ENCODE measurements at places on chromosomes 7 and 10. TPM values are rescaled to one million over a fixed set of nuclear protein-coding genes. Genes with fewer than 3 reads are reported as not detected.

- no peak for DNase-seq
Measured at GRCh38 chr7:77395626-77396025, 20.5 kb downstream of the GSAP start.

- no peak for DNase-seq
Measured at GRCh38 chr10:106173838-106174237, 990.7 kb downstream of the SORCS1 start.

DNA sequence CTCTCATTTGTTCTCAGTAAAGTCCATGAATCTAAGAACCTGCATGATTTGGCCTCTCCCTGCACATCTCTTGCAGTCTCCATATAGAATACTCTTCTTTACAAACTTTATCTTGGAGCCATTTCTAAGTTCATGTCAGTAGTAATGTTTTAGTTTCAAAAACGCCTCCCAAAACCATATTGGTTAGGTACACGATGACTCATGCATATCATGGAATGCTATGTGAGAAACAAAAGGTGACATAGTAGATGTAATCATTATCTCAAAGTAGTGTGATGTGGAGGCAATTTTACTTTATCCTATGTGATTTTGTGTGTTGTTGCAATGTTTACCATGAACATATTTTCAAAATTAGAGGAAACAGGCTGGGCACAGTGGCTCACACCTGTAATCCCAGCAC is 520.7 kb downstream of the KCNMA1 start:
- no peak for DNase-seq

GRCh38 chr10:42593284-42593683 is 45.1 kb downstream of the ZNF33B start:
- no peak for DNase-seq

DNA sequence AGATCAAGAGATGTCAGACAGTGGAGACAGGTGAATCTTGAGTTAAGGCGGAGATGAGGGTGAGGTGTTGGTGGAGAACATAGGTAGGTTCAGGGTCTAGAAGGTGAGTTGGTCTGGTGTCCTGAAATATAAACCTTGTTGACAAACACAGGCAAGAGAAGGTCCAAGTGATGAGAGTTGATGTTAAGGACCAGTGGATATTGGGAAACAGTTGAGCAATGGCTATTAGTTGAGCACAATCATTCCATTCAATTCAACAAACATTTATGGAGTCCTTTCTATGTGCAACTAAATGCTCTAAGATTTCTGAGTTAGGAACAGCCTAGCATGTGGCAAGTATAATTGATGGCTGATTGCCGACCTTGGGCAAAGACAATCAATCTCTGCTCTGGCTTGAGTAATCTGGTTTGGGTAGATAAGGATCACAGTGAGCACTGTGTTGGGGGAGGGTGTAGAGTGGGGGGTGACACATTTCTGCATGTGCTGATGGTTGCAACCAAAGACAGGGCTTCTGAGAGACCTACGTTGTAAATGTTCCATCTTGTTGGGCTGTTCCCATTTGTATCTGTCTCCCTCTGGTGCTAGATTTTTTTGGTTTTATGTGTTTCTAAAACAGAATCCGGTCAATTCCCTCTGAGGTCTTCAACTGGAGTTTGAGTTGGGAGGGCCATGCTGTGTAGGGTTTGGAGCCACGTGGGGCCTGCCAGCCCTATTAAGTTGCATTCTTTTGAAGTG is 201.1 kb downstream of the BAMBI start:
- no peak for DNase-seq

DNA sequence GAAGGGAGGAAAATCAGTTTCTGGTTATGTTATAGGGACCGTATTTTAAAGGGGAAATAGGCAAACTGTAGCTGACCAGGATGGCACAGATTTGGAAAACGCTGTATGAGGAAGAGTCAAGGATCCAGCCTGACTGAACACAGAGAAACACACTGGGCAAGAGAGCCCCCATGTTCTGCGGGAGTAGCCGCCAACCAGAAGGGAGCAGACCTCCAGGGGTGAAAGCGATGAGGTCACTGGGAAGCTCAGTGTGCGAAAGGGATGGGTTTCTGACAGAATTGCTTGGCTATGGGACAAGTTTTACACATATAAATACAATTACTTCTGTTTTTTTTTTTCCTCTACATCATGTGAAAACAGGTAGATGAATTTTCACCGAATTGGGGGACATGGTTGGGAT is 291.6 kb upstream of the PODXL start:
- DNase-seq: no peak

DNA sequence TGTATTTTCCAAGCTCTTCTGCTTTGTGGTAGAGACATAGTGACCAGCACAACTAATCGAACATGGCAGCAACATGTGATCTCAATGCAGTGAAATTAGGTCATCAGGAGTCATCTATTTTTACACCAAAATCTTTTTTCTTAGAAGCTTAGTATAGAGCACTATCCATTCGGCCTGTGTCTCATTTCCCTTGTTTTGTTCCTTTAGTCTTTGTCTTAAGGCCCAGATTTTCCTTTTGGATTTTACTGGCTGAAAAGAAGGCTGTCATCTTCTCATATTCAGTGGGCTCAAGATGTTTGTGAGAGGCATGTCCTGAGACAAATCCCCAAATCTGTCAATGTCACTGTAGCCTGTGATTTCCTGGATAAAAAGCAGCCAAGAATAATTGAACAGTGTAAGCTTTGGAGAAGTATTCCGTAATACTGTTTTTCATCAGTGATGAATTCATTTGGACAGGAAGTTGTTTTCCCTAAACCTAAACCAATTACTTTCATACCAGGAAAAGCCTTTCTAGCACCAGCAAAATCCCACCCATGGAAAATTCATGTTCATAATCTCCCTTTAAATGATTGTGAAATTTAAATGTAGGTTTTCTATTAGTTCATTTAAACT is 55.2 kb downstream of the MAGI2 start:
- DNase-seq: no peak

DNA sequence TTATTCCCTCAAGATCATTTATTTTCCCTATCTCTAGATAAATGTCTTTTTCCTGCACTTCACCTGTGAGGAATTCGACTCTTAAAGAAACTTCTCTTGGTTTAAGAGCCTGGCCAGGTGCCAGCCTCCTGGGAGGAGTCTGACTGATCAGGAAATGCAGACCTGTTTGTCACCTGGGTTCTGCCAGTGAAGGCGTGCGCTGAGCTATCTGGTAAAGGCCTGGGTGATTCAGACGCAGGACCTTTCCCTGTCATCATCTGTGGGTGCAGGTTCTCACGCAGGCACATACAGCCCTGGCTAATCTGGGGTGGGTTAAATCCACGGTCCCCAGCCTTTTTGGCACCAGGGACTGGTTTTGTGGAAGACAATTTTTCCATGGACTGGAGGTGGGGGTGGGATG is 65.3 kb upstream of the AQP1 start:
- peak; percentile 76 for DNase-seq

GRCh38 chr7:30168835-30169573 is 34.2 kb downstream of the MTURN start:
- DNase-seq: no peak

DNA sequence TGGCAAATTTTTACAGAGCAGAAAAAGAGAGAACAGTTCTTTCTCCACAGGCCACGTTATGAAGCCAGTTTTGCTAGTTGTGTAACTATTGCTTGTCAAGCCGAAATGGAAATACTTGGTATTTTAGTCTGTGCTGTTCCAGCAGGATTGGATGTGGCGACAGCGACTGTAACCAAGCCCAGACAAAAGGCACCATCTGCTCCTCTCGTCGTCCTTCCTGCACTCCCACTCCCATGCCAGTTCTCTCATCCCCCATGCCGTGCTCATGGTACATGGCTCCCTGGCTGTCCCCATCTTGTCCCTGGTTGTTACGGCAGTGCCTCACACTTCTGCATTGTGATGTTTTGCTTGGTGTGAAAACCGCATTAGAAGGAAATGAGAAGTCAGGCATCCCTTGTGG is 185.7 kb upstream of the FZD8 start:
- DNase-seq: no peak

DNA sequence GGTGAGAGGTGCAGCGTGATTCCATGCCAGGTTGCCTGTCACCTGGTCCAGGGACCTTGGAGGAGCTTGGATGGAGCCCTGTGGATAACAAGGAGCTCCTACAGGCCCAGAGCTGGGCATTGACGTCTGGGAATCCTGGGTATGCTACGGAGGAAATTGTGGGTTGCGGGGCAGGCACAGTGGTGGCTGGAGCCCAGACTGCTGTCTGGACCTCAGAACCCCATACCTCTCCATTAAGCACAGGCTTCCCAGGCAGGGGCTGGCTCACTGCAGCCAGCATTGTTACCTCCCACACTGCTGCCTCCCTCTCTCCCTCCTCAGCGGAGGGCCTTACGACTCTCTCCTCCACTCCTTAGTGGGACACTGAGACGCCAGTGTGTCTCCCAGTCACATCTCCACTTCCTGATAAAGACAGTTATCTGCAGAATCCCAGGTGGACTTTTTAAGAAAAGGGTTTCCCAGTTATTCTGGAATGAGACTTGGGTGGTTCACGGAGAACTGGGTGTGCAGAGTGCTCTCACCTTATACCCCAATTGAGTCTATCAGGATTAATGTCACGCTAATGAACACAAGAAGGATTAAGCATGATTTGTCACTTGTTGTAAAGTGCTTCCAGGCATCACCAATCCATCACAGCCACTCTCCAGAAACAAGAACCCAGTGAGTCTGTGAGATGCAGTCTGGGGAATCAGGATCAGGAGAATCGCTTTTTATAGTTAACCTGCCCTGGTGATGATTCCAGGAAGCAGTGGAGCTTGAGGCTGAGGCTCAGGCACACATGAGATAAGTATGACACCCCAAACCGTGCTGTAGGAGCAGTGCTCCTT is 309.4 kb downstream of the RPS24 start:
- no peak for DNase-seq

GRCh38 chr10:75643944-75644692 is 212.7 kb downstream of the LRMDA start:
- peak; percentile 17 for DNase-seq

GRCh38 chr10:77590344-77591237 is 47.0 kb downstream of the KCNMA1 start:
- no peak for DNase-seq

DNA sequence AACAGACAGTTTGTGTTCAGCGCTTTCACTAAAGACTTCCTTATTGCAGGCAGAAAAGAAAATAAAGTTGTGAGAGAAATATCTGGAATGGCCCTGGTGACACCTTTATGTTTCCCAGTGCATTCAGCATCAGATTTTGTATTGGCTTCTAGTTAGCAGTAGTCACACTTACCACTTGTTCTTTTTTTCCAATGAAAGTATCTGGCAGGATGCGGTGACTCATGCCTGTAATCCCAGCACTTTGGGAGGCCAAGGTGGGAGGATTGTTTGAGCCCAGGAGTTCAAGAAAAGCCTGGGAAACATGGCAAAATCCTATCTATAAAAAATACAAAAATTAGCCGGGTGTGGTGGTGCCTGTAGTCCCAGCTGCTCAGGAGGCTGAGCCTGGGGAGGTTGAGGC is 649.6 kb downstream of the LRMDA start:
- DNase-seq: no peak

- no peak for DNase-seq
Measured at GRCh38 chr10:52875336-52875735, 102.8 kb upstream of the MBL2 start.

DNA sequence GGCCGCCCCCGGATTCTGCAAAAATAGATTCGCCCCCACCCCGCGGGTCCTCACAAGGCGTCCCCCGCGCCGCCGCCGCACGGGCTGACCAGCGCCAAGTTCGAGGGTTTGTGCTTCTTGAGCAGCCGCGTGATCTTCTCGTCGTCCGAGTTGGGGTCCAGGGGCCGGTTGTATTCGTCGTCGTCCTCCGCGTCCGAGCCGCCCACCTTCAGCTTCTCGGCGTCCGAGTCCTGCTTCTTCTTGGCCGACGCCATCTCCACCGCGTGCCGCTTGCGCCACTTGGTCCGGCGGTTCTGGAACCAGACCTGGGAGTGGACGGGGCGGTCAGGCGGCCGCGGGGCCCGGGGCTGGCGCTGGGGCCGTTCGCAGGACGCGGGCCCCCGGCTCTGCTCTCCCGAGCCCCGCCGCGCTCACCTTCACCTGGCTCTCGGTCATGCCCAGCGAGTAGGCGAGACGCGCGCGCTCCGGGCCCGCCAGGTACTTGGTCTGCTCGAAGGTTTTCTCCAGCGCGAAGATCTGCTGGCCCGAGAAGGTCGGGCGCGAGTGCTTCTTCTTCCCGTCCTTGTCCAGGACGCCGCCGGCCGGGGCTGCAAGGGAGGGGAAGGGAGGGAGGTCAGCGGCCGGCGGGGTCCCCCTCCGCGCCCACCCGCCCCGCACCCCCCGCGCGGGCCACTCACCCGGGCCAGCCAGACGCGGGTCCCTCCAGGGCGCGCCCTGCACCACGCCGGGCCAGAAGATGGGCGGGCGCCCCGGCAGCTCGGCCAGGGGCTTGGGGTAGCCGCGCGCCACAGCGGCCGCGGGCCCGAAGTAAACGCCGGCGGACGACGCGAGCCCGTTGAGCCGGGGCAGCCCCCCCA is 853 bp downstream of the NKX6-2 start:
- DNase-seq: no peak

DNA sequence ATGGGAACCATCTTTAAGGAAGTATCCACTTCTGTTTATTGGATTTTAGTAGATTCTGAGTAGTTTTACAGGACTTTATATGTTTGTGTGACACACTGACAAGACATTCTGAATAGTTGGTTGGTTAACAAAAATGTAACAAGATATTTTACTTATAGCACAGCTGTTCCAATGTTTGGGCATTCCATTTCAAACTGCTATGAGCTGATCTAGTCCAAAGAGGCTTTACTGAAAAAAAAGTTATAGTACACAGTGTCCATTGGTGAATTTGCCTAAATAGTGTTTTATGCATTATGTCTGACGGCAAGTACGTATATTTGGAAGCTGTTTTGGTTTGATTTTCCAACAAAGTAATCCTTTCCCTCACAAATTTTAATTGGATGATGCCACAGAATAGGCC is 99.1 kb downstream of the SAMD9 start:
- DNase-seq: no peak

GRCh38 chr10:31853629-31854028 is 75.0 kb downstream of the ARHGAP12 start:
- DNase-seq: no peak

Gene PILRA
- 1.9 TPM for total RNA-seq

Gene CTAGE8
- total RNA-seq: 3.2 TPM

Gene CARD11
- total RNA-seq: 5.1 TPM

Gene KNDC1
- total RNA-seq: 1.2 TPM

Gene MYH16
- not detected for total RNA-seq

Gene GHRHR
- not detected for total RNA-seq

Gene PNLIPRP3
- 0.79 TPM for total RNA-seq

Gene TMEM139
- total RNA-seq: 56.5 TPM

Gene AZGP1
- 3.2 TPM for total RNA-seq

Gene AMPH
- total RNA-seq: 2.2 TPM

Gene OR2A12
- total RNA-seq: not detected

Data from transverse colon (tissue), 4 donors.